Activated T-cell treated with anti-CD3 and anti-CD28 coated beads for 24 hours (primary cell): ENCODE measurements at places on chromosomes 6 and 20.

- no peak for DNase-seq
Measured at GRCh38 chr6:157139054-157139708, 184.1 kb downstream of the TMEM242 start.

DNA sequence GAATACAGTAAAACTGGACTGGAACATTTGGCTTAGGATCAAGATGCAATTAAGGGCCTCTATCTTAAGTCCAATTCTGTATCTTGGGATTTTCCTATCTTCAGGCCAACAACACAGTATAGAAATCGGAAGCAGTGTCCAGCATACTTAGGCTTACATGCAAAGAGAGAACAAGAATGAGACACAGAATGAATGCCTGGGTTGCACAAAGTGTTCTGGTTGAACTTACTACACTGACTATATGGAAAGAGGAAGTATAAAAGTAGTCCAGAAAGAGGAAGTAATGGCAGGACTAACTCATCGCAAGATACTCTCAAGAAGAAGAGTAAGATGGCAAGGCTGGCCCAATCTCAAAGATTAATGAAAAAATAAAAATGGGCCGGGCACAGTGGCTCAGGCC is 87.6 kb downstream of the BTBD9 start:
- DNase-seq = no peak

DNA sequence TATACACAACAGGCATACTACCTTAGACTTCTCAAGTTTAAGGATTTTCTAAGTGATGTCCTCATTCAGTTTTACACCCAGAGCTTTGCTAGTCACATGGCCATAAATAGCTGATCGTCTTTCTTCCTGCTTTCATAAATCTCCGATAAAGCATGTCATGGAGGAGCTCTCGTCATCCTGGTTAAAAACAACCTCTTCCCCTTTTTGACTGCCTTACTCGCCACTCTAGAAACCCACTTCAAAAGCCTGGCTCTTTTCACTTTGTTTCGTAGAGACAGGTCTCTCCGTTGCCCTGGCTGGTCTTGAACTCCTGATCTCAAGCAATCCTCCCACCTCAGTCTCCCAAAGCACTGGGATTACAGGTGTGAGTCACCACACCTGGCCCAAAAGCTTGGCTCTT is 67.0 kb upstream of the SMIM29 start:
- no peak for DNase-seq

- DNase-seq = no peak
Measured at GRCh38 chr20:44247131-44247571, at the start of gene GDAP1L1. GDAP1L1 (plus strand) TSS chr20:44247308; CDS start chr20:44247335, 27 bp downstream.

DNA sequence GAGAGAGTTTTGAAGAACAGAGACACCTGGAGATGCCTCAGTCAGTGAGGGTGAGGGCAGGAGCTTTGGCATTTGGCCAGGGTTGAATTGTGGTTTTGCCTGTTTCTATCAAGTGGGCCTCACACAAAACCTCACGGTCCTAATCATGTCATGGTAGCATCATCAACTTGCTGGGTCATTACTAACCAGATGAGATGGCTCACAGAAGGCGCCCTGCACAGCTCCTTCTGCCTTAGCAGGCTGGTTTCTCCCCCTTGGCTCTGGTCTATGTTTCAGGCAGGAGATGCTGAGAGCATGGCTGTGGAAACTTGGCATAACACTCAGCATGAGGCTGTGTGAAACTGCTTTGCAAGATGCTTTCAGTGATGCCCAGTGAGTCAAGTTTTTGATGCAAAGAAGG is 99.3 kb downstream of the LRRC1 start:
- peak; percentile 33 for DNase-seq

GRCh38 chr20:12316794-12317193 is 399.1 kb downstream of the BTBD3 start:
- DNase-seq = no peak

GRCh38 chr6:161422710-161423680 is 149.1 kb upstream of the AGPAT4 start:
- DNase-seq = no peak

- DNase-seq = no peak
Measured at GRCh38 chr6:33952016-33952415, 148.2 kb upstream of the MLN start.

GRCh38 chr6:29870104-29870503 is 42.5 kb downstream of the HLA-G start:
- no peak for DNase-seq

- DNase-seq = no peak
Measured at GRCh38 chr6:140269591-140270165, 895.2 kb upstream of the CITED2 start.

- no peak for DNase-seq
Measured at GRCh38 chr20:35319192-35319870, 27.1 kb upstream of the FAM83C start.

DNA sequence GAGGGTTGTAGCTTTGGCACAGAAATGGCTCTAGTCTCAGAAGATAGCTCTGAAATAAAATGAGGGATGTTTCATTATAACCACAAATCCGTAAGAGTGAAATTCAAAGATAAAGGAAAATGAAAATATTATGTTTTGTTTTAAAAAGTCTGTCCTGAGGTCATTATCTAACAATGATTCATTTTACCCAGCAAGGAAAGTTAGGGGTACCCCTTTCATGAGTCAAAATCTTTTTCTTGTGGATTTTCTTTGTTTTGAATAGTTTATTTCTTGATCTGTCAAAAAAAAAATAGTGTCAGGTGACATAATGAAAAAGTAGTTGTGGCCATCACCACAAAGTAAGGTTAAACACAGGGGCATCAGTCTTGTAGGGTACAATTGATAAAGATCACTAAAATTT is 59.7 kb upstream of the MYB start:
- no peak for DNase-seq

DNA sequence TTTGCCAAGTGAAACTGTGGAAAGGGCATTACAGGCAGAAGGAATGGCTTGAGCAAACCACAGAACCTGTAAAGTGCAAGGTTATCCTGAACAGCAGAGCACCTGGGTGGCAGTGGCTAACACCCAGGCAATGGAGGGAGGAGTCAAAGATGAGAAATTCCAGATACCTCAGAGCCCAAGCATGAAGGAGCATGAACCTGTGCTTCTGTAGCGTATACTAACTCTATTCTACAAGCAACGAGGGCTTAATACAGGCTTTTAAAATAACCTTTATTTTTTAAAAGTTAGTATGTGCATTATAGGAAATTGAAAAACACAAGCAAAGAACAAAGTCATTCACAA is 77.0 kb downstream of the CNBD2 start:
- no peak for DNase-seq
